ENCODE measurements at places on chromosomes 1 and 21.

DNA sequence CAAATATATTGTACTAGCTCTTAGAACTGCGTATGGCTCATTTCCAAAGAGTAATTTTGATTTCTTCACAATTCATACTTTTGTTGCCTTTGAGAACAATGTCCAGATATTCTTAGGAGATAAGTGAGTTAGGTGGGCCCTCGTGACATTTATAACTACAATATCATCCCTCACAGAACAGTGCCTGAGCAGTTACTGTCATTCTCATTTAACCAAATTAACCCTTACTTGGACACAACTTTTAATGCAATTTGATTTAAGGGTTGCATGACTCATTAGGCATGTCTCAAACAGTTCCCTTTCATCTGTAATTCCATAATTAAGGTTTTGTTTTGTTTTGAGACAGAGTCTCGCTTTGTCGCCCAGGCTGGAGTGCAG, 68.1 kb upstream of the DNAH14 start:
- DNase-seq = no peak

- no peak for DNase-seq
Measured at GRCh38 chr1:64900916-64901315, 65.4 kb downstream of the JAK1 start.

DNA sequence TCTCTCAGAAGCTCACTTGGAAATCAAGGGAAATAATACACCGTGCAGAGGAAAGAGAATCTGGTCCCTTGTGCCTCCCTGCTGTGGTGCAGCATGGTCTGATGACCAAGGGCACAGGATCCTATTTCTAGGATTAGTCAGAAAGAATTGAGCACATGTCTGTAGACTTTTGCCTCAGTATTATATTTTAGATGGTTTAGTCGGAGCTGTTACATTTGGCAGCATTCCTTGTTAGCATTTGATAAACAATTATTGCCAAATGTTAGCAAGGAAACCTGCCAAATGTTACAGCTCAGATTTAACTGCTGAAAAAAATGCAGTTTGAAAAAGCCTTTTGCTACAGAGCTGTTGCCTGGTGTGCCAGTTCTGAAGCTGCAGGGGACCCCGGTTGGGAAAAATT, 183.5 kb upstream of the DPYD start:
- DNase-seq = no peak

DNA sequence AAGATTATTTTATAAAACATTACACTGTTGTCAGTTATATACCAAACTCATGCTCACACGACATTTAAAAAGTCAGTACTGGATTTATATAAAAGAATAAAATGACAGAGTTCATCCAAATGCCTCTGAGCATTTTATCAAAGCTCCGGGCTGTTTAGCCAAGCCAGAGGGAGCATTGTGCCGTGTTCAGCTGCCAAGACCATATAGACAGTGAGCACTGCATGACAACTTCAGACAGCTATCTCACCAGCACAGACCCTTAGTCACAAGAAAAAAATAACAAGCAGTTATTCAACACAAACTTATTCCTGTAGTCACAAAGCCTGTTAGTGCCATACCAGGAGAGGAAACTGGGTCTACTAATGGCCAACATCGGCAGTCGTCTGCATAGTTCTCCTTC, 88.0 kb upstream of the PBX1 start:
- no peak for DNase-seq

All from naive thymus-derived CD4-positive, alpha-beta T cell (primary cell).